Left lung (tissue), 14 donors: ENCODE measurements at places on chromosomes 6 and 20. TPM values are rescaled to one million over a fixed set of nuclear protein-coding genes. Genes with fewer than 3 reads are reported as not detected.

RAET1G gene
- 1.8 TPM for polyA plus RNA-seq

SCRT2 gene
- not detected for polyA plus RNA-seq

TSBP1 gene
- 0.40 TPM for polyA plus RNA-seq

LPA gene
- 0.23 TPM for polyA plus RNA-seq

TRIM40 gene
- 0.14 TPM for polyA plus RNA-seq

CHD6 gene
- polyA plus RNA-seq, result 50.2 TPM

USP49 gene
- polyA plus RNA-seq, result 15.3 TPM

ANKRD66 gene
- 2.7 TPM for polyA plus RNA-seq

DNA sequence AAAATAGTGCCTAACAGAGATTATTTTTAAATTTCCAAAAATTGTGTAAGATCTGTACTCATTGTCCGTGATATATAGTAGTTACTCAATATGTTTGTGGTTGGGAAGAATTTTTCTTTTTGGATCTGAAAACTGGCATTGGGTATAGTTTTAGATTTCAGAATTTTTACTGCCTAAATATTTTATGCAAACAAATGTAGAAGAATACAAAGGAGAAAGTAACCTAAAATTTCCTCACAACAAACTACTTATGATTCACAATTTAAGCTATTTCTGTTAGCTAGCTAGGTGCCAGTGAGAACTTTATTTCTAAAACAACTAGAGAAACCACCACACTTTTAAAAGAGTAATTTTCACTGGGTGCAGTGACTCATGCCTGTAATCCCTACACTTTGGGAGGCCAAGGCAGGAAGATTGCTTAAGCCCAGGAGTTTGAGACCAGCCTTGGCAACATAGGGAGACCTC lies 38.8 kb downstream of the SESN1 start:
- H3K36me3 ChIP-seq, result no peaks in the 10 kb centered on the region
- no peak overlapping the region for H3K4me3 ChIP-seq
- H3K4me1 ChIP-seq, result peaks cover 21% of the 10 kb centered on the region

GRCh38 chr6:127299522-127300240 lies 33.0 kb downstream of the RNF146 start:
- no peaks in the 10 kb centered on the region for H3K36me3 ChIP-seq
- no peak overlapping the region for H3K27ac ChIP-seq
- no peak for DNase-seq
- H3K4me1 ChIP-seq, result peaks cover 21% of the 10 kb centered on the region
- no peaks in the 10 kb centered on the region for H3K27me3 ChIP-seq

DNA sequence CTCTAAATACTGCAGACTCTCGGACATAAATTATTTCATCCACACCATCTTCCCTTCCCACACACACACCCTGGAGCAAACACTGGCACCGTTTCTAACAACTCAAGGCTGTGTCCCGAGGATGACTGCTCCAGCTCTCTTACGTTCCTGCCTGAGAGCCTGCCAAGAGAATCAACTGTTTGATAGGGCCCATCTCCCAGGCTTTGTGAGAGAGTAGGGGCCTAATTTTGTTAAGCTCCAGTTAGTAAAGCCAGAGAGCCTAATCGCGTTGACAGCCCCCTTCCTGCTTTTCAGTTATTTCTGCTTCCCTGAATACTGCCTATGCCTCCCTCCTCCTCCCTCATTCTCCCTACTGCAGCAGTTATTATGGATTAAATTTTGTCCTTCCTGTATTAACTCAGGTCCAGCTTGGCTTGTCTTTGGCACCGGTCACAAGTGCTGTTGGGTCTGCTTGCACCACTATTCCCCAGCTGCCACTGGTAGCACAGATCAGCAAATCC lies 118.1 kb upstream of the TMEM181 start:
- peak overlapping the region; percentile 33 for H3K27ac ChIP-seq
- H3K4me3 ChIP-seq, result no peak overlapping the region
- no peak for DNase-seq
- no peaks in the 10 kb centered on the region for H3K4me1 ChIP-seq

GRCh38 chr6:48177786-48178185 lies 66.8 kb upstream of the PTCHD4 start:
- DNase-seq, result no peak
- no peaks in the 10 kb centered on the region for H3K36me3 ChIP-seq
- no peak overlapping the region for H3K4me3 ChIP-seq
- H3K4me1 ChIP-seq, result no peaks in the 10 kb centered on the region
- H3K27ac ChIP-seq, result no peak overlapping the region
- no peaks in the 10 kb centered on the region for H3K27me3 ChIP-seq

DNA sequence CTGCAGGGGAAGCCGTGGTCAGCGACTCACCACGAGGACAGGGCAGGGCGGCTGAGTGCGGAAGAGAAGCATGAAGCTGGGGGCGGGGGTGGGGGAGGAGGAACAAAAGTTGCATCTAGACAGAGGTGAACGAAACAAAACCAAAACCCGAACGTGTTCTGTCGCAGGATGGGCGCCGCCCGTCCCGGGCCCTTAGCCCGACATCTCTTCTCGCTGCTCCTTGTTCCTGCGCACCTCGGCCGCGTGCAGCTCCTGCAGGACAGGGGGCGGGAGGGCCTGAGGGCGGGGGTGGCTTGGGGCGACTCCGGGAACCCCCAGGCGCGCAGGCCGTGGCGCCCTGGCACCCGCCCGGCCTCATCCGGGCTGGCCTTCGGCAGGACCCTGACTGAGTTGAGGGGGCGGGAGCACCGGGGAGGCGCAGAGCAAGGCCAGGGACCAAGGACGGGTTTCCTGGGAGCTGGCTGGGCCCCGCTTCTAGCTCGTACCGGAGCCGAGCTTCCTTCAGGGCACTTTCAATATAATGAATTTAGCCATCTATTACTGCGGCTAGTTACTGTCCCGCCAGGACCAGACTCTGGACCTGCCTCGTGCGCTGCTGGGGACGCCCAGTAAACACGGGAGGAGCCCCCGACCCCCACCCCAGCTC lies 12.0 kb downstream of the STMN3 start:
- H3K27ac ChIP-seq, result peak overlapping the region; percentile 94
- peak overlapping the region; percentile 33 for H3K4me3 ChIP-seq
- no peaks in the 10 kb centered on the region for H3K36me3 ChIP-seq
- H3K4me1 ChIP-seq, result no peaks in the 10 kb centered on the region
- H3K27me3 ChIP-seq, result no peaks in the 10 kb centered on the region

DNA sequence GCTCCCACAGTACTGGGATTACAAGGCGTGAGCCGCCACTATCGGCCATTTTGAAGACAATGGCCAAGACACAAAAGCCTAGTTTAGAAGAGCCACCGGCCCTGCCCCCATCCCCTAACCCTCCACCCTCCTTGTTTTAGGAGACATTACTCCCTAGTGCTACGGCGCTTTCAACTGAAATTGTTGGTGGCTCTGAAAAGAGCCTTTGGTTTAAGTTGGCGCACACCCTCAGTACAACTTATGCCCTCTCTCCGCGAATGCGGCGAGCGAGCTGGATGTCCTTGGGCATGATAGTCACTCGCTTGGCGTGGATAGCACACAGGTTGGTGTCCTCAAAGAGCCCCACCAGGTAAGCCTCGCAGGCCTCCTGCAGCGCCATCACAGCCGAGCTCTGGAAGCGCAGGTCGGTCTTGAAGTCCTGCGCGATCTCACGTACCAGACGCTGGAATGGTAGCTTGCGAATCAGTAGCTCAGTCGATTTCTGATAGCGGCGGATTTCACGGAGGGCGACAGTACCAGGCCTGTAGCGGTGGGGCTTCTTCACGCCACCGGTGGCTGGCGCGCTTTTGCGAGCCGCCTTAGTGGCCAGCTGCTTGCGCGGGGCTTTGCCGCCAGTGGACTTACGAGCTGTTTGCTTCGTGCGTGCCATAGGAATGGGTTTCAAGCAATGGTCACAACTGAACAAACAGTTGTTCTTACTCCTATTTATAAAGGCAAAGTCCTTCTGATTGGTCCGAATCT lies 114.9 kb upstream of the BTN3A2 start:
- DNase-seq, result peak; percentile 67
- peak overlapping the region; percentile 48 for H3K4me3 ChIP-seq
- H3K36me3 ChIP-seq, result no peaks in the 10 kb centered on the region
- H3K27me3 ChIP-seq, result peaks cover 77% of the 10 kb centered on the region

- no peaks in the 10 kb centered on the region for H3K36me3 ChIP-seq
- H3K27ac ChIP-seq, result no peak overlapping the region
- no peaks in the 10 kb centered on the region for H3K4me1 ChIP-seq
- no peak overlapping the region for H3K4me3 ChIP-seq
- no peaks in the 10 kb centered on the region for H3K27me3 ChIP-seq
Observed at GRCh38 chr6:113813142-113813541, 44.0 kb upstream of the MARCKS start.

DNA sequence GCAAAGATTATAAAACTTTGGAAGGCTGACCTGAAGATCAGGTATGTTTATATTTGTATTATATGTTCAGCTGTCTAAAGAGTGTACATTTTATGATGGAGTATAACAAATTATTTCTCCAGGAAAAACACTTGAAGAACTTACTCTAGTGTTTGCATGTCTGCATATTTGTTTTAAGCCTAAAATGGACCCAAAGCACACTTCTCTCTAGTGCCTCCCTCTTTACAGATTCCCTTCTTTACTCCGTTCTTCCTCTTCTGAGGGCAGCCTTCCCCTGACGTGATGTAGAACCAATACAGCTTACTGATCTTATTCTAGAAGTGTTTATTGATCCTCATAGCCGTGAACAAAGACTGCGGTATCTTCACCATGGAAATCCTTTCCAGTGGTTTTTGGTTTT lies 13.9 kb downstream of the SUMO4 start:
- no peaks in the 10 kb centered on the region for H3K27me3 ChIP-seq
- DNase-seq, result no peak
- H3K36me3 ChIP-seq, result no peaks in the 10 kb centered on the region
- no peak overlapping the region for H3K27ac ChIP-seq

DNA sequence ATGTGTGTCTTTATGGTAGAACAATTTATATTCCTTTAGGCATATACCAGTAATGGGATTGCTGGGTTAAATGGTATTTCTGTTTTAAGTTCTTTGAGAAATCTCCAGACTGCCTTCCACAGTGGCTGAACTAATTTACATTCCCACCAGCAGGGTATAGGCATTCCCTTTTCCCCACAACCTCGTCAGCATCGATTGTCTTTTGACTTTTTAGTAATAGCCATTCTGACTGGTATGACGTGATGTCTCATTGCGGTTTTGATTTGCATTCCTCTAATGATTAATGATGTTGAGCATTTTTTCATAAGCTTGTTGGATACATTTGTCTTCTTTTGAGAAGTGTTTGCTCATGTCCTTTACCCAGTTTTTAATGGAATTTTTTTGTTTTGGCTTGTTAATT lies 5.3 kb upstream of the TASP1 start:
- no peak overlapping the region for H3K4me3 ChIP-seq
- H3K27ac ChIP-seq, result no peak overlapping the region
- DNase-seq, result no peak

- DNase-seq, result no peak
- peak overlapping the region; percentile 53 for H3K27ac ChIP-seq
- peaks cover 67% of the 10 kb centered on the region for H3K4me1 ChIP-seq
- H3K36me3 ChIP-seq, result no peaks in the 10 kb centered on the region
- no peaks in the 10 kb centered on the region for H3K27me3 ChIP-seq
Observed at GRCh38 chr6:42786525-42786985, 4.7 kb downstream of the BICRAL start.

- H3K36me3 ChIP-seq, result no peaks in the 10 kb centered on the region
- H3K27ac ChIP-seq, result no peak overlapping the region
- no peaks in the 10 kb centered on the region for H3K4me1 ChIP-seq
- H3K4me3 ChIP-seq, result no peak overlapping the region
- no peaks in the 10 kb centered on the region for H3K27me3 ChIP-seq
- DNase-seq, result no peak
Observed at GRCh38 chr20:36317675-36318074, 11.5 kb downstream of the DLGAP4 start.
